T-helper 9 cell (primary cell): ENCODE measurements at places on chromosomes 1 and 21.

- no peak for DNase-seq
Measured at GRCh38 chr1:172874950-172875349, 175.8 kb downstream of the TNFSF18 start.

DNA sequence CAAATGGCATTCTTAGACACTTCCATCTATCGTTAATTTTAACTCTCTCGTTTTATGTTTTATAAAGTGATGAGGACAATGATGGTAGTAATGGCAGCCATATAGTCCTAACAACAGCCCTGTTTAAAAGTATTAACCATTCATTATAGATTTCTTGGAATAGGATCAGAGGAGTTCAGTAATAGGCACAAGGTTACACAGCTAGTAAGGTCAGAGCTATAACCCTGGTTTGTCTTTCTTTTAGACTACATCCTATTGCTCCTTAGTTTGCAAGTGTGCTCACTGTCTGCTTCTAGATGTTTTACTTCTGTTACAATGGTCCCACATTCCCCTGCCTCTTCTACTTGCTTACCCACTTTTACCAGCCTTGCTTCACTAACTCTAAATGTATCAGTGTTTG is 50.9 kb downstream of the TLCD4 start:
- DNase-seq = no peak

DNA sequence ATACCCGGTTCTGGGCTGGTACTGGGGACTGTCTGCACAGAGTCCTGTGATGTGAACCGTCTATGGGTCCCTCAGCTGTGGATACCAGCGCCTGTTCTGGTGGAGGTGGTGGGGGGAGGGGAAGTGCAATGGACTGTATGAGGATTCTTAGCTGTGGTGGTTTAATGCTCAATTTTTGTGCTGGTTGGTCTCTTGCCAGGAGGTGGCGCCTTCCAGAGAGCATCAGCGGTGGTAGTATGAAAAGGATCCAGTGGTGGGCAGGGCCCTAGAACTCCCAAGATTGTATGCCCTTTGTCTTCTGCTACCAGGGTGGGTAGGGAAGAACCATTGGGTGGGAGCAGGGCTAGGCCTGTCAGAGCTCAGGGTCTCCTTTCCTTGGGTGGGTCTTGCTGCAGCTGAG is 89.4 kb upstream of the B3GALT2 start:
- no peak for DNase-seq

DNA sequence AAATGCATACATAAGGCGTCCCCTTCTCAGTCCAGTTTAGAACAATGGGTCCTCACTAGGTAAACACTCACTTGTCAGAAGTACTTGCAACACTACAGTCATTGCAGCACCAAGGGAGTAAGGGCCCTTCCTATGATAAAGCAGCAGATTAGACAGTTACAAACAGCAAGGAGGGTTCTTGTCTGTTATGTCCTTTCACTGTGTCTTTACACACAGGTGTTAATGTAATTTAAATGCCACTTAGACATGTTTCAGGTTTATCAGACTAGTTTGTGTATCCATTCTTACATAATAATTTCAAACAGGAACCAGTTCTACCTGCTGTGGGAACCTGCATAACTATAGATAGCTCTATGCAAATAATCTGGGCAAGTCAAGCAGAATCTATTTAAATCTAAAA is 105.6 kb upstream of the USH2A start:
- DNase-seq = no peak

- DNase-seq = no peak
Measured at GRCh38 chr1:44481701-44482100, 76.6 kb downstream of the RNF220 start.

- DNase-seq = no peak
Measured at GRCh38 chr1:234149217-234149616, 224.0 kb upstream of the COA6 start.

- DNase-seq = no peak
Measured at GRCh38 chr1:236741753-236742152, 53.3 kb upstream of the MTR start.

GRCh38 chr1:166905136-166905535 is 29.1 kb upstream of the TADA1 start:
- DNase-seq = no peak

- no peak for DNase-seq
Measured at GRCh38 chr1:51734896-51735745, 118.2 kb downstream of the OSBPL9 start.

DNA sequence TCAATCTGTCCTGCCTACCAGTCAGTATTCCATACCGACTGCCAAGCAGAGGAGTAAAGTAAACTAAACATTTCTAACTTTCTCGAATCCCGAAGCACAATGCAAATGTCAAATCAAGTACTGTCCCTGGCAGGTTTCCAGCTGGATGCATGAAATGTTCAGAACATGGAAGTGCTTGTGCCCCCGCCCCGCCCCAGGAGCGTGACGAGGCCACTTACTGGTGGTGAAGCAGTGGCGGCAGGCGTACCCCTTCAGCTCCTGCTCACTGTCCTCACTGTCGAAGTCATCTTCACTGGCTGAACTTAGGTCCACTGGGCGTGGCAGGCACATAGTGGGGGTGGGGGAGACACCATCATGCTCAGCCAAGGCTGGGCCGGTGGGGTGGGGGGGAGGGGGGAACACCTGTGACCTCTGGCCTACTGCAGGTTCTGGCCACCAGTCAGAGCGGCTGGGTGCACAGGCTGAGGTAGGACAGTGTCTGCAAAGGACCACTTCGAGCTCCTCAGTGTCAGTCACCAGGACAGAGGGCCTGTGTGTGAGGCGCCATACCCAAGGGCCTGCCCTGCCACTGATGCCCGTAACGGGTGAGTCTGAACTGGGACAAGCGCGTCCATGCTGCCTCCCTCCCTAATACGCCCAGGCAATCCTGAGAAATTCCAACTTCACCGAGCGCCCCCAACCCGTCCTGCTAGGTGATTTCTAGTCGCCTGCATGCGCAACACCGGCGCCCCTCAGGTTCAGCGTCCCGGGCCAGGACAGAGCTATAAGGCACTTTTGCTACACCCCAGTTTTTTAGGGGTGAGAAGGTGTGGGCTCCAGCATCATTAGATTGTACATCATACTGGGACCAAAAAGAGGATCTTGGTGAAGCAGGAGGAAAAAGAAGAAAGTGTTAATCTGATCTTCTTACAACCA is 46.9 kb downstream of the SLC45A1 start:
- no peak for DNase-seq

- DNase-seq = no peak
Measured at GRCh38 chr1:172109359-172109758, 268.1 kb downstream of the DNM3 start.

DNA sequence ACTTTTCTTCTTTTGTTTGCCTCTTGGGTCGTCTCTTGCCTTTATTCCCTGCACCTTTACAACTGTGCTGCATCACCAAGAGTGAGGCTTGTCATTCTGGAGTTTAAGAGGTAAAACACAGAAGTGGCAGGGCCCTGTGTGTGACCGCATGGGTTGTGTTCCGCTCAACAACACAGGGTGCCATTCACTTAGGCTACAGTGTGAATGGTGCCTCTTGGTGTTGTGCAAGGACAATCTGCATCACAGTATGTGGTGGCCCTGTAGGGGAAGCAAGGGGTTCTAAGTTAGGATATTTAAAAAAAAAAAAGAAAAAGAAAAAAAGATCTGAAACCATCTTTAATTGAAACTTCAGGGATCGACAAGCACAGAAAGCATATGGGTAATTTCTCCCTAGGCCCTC is 38.2 kb downstream of the BRINP2 start:
- no peak for DNase-seq

DNA sequence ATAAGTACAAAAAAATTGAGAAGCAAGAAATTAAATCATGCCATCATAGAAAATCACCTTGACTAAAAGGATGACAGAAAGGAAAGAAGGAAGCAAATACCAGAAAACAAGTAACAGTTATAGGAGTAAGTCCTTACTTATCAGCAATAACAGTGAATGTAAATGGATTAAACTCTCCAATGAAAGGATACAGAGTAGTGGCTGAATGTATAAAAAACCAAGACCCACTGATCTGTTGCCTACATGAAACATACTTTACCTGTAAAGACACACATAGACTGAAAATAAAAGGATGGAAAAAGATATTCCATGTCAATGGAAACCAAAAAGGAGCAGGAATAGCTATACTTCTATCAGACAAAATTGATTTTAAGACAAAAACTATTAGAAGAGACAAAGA is 52.2 kb downstream of the RABGAP1L start:
- no peak for DNase-seq

- DNase-seq = no peak
Measured at GRCh38 chr1:164673584-164674214, 114.7 kb downstream of the PBX1 start.

DNA sequence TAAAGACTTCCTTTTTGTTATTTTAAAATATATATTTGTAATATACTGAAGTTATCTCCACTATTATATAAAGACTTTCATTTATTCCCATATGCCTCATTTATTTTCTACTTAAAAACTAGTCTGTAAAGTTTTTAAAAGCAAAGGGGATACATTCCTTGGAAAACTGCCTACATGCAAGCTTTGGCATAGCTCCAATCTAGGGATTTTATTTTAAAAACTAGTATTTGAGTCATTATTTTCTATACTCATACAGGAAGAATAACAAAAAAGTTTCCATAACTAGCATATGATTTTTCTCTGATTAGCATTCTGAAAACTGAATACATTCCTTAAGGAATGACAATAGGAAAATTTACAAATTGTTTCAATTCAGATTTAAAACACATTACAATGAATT is 88.9 kb downstream of the COL24A1 start:
- DNase-seq = no peak

DNA sequence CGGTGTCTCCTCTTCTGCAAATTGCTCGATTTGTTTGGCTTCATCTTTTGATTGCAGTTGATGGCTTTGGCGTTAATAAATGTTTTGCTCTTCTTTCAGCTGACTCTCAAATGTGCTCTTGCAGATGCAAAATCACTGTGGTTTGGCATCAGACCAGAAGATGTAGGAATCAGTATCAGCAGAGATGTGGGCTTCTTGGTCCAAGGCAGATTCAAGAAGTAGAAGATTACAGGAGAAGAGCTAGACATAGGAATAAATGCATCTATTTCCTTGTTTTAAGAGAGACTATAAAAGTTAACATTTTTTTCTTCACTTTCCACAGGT is 59.8 kb upstream of the BACH1 start:
- DNase-seq = no peak

- DNase-seq = no peak
Measured at GRCh38 chr1:224785622-224786021, 143.9 kb upstream of the DNAH14 start.

GRCh38 chr1:209038735-209039134 is 544.8 kb upstream of the CAMK1G start:
- DNase-seq = no peak

GRCh38 chr1:247008406-247008799 is 546 bp upstream of the ZNF695 start:
- DNase-seq = no peak

GRCh38 chr1:154608397-154609270 is 648 bp upstream of the ADAR start:
- peak; percentile 16 for DNase-seq

DNA sequence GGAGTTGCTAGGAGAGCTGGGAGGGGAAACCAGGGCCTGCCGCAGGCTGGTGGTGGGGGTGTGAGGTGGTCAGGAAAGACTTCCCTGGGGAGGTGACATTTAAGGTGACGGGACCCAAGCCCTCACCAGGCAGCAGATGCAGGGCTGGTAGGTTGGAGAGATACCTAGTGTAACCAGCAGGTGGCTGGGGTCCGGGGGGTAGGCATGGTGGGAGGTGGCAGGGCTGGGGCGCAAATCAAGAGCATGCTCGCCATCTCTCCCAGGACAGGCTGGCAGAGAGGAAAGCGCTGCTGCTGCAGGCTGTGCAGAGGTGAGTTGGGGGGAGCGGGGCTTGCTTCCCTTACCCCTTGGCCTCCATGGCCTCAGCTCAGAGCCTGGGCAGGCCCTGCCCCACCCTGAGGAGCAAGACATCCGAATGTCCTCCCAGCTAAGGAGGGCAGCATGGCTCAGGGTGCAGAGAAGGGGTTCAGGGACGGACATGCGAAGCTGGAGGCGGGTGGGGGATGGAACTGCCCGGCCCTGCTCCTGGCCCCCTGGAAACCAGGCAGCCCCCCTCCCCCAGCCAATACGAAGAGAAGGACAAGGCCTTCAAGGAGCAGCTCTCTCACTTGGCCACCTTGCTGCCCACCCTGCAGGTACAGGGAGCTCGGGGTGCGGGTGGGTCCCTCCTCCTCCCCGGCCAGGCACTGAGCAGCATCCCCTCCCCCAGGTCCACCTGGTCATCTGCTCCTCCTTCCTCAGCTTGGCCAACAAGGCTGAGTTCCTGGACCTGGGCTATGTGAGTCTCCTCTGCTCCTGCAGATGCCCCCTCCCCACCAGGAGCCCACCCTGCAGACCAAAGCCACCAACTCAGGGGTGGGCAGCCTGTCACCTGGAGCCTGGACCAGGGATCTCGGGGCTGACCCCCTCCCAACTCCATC is 4.0 kb downstream of the RNF207 start:
- DNase-seq = no peak

DNA sequence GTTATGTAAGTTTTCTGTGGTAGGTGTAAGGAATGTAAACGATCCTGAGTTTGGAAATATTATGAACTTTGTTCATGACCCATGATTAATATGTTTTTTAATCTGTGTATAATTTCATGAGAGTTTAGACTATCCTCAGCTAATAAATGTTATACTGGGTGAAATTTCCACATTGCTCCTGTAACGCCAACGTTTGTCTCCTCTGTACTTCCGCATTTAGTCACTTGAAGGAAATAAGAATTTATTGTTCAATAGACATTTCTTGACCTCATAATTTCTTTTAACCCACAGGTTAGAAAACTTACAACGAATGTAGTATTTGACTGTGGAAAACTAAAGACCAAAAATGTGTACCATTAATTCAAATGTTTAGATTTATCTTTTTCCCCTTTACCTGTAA is 876 bp downstream of the KCNJ15 start:
- DNase-seq = no peak

DNA sequence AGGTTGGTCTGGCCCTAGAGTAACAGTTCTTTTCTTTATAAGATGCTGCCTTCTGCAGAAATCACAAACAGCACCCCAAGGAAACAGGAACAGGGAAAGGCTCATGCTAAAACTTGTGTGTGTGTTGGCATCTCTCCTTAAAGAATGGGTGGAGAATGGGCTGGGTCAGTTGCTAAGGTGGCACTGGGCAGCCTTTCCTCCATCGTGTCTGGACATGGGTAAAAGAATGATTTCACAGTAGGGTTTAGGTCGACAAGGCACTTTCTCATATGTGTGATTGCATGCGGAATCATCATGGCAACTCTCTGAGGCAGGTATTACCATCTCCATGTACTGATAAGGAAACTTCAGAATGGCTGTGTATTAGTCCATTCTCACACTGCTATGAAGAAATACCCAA is 40.3 kb downstream of the LRRN2 start:
- DNase-seq = no peak

DNA sequence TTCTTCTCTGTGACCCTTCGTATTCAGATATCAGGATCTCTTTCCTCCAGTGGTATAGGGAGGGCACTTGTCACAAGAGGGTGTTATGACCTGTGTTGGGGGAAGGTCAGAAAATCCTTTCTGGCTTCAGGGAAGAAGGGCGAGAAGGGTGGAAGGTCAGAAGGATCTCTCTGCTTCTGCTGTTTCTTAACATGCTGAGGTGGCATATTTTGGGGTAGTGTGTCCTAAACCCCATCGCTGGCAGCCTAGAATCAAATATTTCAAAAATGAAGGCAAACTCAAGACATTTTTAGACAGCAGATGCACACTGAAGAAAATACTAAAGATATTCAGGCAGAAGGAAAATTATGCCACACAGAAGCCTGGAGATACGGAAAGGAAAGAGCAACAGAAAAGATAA is 207.6 kb downstream of the TM2D1 start:
- DNase-seq = no peak
